ENCODE measurements at places on chromosomes 4 and X. TPM values are rescaled to one million over a fixed set of nuclear protein-coding genes. Genes with fewer than 3 reads are reported as not detected.

FMR1NB gene
- total RNA-seq = not detected

ADGRL3 gene
- total RNA-seq = not detected

PDHA1 gene
- total RNA-seq = 112 TPM

FGFR3 gene
- 0.26 TPM for total RNA-seq

SYTL4 gene
- total RNA-seq = 3.2 TPM

NIPAL1 gene
- 0.71 TPM for total RNA-seq

RHOXF1 gene
- total RNA-seq = not detected

IL15 gene
- total RNA-seq = 8.0 TPM

GABRB1 gene
- total RNA-seq = not detected

CPLX1 gene
- not detected for total RNA-seq

ERCC6L gene
- 15.3 TPM for total RNA-seq

SOWAHB gene
- not detected for total RNA-seq

MAGEE1 gene
- total RNA-seq = 2.1 TPM

TMSB15C gene
- 4.7 TPM for total RNA-seq

CAMK2D gene
- 73.6 TPM for total RNA-seq

ZNF711 gene
- total RNA-seq = 3.7 TPM
